ENCODE measurements at places on chromosomes 2 and 18.

- no peak for DNase-seq
These were observed 219.0 kb downstream of the SH3BP4 start for GRCh38 chr2:235170536-235171521.

GRCh38 chr2:187985923-187986322 is 305.8 kb upstream of the GULP1 start:
- no peak for DNase-seq

DNA sequence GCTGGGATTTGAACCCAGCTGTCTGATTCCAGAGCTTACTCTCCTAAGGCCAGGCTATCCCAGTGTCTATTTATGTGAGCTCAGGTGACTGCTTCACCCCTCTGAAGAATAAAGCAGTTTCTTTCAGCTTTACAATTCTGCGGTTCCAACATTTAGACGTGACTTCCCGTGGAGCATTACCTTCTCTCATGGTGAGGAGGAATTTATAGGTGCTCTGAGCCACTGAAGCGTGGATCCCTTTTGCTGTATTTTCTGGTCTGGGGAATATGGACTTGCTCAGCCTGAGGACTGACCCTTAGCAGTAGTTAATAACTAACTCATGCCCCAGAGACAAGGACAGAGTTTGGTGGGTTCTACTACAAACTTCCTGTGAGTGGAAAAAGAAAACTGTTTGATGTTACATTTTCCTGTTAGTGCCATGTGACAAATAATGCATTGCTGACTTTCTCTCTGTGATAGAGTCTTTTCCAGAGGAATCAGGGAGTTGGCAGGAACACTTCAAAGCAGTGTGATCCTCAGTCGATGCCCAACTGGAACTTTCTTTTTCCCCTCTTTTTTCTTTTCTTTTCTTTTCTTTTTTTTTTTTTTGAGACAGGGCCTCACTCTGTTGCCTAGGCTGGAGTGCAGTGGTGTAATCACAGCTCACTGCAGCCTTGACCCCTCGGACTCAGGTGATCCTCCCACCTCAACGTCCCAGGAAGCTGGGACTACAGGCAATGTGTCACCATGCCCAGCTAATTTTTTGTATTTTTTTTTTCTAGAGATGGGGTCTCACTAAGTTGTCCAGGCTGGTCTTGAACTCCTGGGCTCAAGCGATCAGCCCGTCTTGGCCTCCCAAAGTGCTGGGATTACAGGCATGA is 21.9 kb downstream of the CASP10 start:
- DNase-seq, result no peak

DNA sequence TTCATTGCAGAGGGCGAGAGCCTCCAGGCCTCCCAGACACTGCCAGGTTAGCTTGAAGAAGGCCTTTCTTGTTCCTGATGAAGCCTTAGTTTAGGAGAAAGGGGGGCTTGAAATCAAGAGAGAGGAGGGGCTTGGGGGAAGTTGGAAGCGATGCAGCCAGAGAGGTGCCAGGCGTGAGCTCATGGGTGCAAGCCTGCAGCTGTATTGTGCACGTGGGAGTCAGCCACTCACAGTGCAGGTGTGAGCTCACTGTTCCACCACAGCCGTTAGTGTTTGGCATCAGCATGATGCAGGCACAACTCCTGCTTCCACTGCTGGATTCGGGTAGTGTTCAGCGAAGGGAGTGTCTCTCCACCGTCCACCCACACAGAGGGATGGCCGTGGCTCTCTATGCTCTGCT is 68.4 kb upstream of the ALPP start:
- DNase-seq, result no peak

DNA sequence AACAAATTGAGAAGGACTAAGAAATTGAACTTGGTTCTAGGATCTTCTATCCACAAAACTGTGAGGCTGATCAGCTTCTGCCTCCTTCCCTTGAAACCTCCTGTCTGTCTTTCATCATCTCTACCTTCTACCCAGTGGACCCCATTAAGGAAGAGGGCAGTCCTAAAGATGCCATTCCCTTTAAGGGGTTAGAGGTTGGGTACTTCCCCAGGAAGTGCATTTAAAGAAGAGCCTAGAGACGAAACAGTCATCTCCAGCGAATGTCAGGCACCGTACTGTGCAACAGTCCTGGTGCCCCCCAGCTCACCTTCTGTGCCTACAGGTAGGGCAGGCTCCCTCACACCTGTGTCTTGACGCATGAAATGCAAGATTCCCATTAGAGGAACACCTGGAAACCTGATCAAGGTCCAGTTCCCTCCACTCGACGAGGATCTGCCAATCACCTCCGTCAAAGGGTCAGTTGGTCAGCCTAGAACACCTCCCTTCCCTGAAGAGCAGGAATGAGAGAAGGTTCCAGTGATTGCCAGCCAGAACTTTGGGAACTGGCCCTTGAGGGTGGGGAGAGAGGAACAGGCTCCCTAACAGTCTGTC is 20.9 kb downstream of the LOXHD1 start:
- DNase-seq, result no peak

DNA sequence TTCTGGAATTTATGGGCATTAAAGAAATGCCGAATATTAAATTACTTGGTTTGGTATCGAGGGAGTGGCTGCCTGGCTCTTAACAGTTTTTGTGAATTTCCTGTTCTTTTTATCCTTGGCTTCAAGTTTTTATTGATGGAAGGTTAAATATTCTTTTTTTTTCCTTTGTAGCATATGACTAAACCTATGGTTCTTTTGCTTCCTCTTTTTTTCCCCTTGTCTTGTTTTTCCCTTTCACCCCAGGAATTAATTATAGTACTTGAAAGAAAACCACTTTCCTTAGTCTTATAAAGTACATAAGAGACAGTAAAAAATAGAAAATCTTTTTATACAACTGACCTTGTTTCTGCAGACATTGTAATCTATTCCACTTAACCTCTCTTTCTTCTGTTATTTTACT is 42.4 kb downstream of the MGAT5 start:
- DNase-seq, result no peak

DNA sequence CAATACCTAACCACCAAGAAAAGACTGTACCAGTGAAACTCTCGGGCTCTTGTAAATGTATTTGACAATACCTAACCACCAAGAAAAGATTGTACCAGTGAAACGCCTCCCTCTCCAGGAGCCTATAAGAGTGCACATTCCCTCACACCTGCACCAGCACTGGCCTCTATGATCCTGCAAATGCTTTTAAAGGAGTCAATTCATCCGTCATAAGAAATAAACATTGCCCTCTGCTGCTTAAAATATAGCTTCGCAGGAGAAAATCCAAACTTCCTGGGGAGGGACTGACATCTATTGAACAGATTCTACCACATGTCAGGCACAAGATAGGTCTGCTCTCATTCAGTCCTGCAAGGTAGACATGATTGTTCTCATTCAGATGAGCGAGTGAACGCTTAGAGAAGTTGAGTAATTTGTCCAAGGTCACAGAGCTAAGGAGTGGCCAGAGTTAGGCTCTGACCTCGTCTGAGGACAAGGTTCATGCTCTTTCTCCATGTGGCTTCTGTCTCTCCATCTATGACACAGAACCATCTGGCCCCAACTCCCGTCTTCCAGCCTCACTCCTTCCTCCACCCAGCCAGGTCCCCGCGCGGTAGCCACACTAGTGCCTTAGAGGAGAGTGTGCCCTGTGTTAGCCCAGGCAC is 38.7 kb downstream of the MCFD2 start:
- DNase-seq, result no peak
